ENCODE measurements at places on chromosomes 7 and 10. TPM values are rescaled to one million over a fixed set of nuclear protein-coding genes. Genes with fewer than 3 reads are reported as not detected.

MOGAT3 gene
- total RNA-seq: not detected

NOBOX gene
- not detected for total RNA-seq

PON1 gene
- total RNA-seq: not detected

CNOT4 gene
- 24.6 TPM for total RNA-seq
